Dermis microvascular lymphatic vessel endothelial cell (primary cell): ENCODE measurements at places on chromosomes 4 and X. TPM values are rescaled to one million over a fixed set of nuclear protein-coding genes. Genes with fewer than 3 reads are reported as not detected.

MND1 gene
- total RNA-seq = 0.76 and 2.7 TPM in 2 replicates

SAGE1 gene
- total RNA-seq = not detected in 2 replicates

DRD5 gene
- not detected in 2 replicates for total RNA-seq

FAAH2 gene
- 0.89 and 1.4 TPM in 2 replicates for total RNA-seq

STARD8 gene
- total RNA-seq = 20.0 and 44.5 TPM in 2 replicates

VSIG4 gene
- not detected in 2 replicates for total RNA-seq

DGKK gene
- total RNA-seq = not detected in 2 replicates

DGKQ gene
- 13.2 and 20.9 TPM in 2 replicates for total RNA-seq

DNA sequence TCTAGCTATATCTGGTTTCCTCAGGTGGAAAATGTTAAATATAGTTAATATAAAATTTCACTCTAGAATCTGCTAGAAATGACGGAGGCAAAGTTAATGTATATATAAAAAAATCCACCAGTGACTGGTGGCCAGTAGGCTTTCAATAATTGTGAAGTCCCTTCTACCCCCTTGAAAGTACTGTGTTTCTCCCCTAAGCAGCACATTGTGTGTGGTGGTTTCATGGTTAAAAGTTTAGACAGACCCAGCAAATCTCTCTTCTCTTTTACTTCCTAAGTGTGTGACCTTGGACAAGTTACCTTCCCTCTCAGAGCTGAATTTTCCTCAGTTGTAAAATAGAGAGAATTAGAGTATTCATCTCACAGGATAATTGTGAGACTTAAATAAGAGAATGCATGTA is 600 bp upstream of the HEPH start:
- no peak for DNase-seq

DNA sequence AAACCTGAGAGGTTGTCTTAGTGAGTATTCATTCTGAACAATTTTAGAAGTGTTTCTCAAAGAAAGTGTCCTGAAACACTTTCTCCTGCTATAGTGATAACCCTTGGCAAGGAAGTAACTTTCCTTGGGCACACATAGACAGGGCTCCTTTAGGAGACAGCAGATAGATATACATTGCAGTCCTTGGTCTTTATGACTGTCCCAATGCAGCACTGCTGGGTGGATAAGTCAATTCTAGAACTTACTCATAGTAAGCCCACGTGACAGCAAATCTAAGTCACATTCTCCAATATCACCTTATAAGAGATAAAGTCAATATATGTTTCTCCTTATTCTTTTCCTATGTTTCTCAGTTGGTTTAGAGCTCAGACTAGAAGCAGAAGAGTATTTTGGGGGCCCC is 46.7 kb downstream of the GPRASP3 start:
- no peak for DNase-seq

DNA sequence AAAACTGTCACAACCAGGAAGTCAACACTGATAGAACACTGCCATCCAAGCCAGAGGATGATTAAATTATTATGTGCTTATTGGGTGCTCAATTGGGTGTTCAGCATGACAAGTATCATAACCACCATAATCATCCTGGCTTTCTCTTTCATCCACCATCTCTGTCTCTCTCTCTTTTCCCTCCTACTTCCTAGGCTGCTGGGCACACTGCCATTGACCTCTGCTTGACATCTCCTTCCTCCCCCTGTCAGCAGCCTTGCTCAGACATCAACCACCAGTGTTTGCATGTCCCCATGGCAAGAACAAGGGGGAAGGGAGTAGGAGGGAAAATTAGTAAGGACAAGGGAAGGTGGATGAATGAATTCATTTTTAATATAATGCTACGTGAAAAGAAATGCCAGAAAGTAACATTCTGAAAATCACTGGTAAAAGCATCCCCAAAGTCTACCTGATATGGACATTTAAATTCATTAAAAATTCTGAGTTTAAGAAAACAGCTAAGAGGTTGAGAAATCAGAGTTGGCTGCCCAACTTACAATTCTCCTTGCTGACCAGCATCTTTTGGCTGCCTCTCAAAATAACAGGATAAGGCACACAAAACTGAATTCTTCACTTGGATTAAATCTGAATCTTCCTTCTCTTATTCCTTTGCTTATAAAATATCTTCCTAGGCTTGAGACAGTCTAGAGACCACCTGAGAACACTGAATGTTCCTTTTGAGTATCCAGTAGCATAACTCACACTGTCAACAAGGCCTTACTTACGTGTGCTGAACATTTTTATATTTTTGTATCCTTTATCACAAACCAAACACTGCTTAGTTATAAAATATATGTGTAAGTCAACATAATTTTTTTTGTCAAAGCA is 48.5 kb downstream of the SNCA start:
- peak; percentile 56 for DNase-seq

GRCh38 chr4:87543835-87544461 is 14.8 kb upstream of the SPARCL1 start:
- DNase-seq = no peak

GRCh38 chr4:150415213-150415612 is 166.7 kb upstream of the MAB21L2 start:
- no peak for DNase-seq

DNA sequence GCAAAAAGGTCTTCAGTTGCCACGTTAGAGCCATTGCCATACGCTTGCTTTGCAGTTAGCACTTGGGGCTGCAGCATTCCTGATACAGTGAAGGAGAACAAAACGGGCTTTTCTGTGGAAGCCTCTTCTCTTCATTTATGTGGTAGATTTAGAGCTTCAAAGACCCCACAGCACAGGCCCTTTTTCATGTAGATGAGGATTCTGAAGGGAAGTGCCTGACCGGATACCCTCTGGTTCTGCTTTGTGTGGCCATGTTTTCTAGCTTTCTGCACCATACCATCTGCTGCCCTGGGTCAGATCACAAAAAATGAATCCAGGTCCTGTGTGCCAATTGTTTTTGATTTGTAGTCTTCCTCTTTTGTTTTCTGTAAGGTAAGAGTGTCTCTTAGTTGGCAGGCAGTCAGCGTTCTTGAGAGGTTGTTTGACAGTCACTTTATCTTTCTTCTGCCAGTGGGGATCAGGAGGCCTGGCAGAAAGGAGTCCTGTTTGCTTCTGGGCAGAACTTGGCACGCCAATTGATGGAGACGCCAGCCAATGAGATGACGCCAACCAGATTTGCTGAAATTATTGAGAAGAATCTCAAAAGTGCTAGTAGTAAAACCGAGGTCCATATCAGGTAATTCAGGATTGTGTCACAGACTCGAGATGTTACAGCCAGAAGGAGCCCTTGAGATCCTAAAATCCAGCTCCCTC is 7.7 kb downstream of the LAP3 start:
- no peak for DNase-seq

DNA sequence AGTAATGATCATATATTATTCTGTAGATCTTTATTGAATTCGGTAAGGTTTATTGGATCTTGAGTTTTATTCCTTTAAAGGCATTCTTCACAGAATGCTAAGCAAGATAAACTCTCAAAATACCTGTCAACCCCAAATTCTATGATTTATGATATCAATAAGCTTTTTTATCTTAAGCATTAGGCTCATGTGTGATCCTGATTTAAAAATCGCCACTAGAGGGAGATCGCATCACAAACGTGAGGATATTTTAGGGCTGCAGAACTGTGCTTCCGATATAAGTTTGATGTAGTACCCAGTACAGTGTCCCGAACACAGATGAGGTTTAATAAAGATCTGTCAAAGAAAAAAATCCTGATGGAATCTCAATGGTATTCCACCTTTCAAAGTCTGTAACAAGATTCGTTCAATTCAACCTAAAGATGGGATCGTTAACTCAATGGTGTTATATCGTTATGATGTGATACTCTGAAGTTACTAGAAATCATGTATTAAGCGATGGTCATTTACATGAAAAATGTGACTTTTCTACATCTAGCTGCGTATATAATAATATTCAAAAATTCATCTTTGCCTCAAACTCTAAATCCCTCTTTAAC is 169.0 kb downstream of the CORIN start:
- peak; percentile 38 for DNase-seq

DNA sequence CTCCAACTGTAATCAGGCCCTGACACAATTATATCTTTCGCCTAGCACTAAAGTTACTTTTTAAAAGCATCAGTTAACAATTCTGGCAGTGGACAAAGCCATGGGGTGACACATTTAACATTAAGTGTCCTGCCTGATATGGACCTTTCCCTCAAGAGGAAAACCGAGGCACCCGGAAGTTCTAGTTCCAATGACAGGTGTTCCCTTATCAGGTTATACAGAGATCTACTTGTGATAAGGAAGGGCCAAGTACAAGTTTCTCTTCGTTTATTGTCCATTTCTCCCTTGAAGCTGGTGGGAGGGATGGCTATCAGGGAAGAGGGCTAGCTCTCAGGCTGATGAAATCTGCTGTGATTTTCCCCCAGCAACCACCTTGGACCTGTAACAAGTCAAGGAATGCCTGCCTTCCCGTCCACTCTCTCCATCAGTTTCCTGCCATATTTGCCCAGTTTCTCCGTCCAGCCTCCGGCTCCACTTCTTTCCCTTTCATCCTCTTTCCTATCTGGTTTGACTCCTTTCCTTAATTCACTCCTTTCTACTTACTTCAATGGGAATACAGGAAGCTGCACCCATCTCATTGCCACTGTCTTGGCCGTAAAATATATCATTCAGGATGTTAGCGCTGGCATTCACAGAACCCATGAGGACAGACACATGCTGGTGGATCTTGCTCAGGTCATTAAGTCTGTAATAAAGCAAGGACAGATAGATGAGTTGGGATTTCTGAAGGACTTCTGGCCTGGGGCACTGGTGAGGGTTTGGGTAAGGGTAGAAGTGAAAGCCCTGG is 95.0 kb downstream of the DGKK start:
- no peak for DNase-seq

- no peak for DNase-seq
These were observed 13.3 kb downstream of the CLDN22 start for GRCh38 chr4:183306811-183307210.

- DNase-seq = no peak
These were observed 119.2 kb upstream of the MAB21L2 start for GRCh38 chr4:150462743-150463142.

DNA sequence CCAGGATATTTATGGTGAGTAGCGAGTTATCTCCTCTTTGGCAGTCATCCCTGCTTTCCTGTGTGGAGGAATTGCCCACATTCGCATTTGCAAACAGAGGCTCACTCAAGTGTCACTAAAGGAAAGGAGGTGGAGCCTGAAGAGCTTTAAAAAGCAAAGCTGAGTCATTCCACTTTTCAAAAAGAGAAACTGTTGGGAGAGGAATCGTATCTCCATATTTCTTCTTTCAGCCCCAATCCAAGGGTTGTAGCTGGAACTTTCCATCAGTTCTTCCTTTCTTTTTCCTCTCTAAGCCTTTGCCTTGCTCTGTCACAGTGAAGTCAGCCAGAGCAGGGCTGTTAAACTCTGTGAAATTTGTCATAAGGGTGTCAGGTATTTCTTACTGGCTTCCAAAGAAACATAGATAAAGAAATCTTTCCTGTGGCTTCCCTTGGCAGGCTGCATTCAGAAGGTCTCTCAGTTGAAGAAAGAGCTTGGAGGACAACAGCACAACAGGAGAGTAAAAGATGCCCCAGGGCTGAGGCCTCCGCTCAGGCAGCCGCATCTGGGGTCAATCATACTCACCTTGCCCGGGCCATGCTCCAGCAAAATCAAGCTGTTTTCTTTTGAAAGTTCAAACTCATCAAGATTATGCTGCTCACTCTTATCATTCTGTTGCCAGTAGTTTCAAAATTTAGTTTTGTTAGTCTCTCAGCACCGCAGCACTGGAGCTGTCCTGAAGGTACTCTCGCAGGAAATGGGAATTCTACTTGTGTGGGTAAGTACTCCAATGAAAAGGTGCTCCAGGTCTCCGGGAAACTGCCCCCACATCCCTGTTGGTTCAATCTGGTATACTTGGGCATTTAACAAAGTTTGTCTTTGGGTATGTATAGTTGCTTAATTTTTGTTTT is at the start of gene EGF:
Gene EGF, plus strand, starts transcription at position 178 of the 890 bp plus-strand sequence. Its CDS starts 453 bp downstream, at position 631.
- DNase-seq = peak; percentile 1

- DNase-seq = no peak
These were observed 2618.1 kb downstream of the ARAP2 start for GRCh38 chr4:33626221-33626620.

DNA sequence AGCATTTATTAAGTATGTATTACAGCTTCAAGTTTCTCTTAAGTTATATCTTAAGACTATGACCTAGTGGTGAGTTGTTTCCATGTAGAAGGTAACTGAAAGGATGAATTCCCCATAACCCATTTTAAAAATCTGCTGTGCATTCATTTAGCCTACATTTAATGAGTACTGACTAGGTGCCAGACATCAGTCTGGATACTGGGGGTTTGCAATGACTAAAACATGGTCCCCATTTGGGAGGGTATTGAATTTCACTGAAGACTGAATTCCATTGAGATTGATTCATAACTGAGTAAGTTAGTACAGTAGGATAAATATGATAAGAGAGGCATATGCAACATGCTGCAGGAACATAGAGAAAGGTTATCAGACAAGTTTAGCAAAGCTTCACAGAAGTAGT is 241.5 kb downstream of the FRAS1 start:
- DNase-seq = no peak

- no peak for DNase-seq
These were observed 122.9 kb downstream of the AFAP1 start for GRCh38 chr4:7816771-7817170.

DNA sequence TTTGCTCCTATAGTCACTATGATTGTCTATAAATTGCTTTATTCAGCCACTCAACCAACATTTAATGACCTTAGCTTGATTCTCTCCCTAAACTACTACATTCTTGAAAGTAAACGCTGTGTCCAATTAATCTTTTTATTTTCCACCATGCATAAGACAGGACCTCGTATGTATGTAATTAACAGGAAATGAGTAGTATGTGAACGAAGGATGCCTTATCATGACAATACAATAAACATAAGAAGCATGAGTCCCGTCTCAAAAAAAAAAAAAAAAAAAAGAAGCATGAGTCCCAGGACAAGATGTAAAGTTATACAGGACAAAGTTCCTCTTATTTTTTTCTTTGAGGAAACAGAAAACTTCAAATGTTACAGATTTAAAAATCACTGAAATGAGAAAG is 92.5 kb downstream of the PPP3CA start:
- peak; percentile 17 for DNase-seq

DNA sequence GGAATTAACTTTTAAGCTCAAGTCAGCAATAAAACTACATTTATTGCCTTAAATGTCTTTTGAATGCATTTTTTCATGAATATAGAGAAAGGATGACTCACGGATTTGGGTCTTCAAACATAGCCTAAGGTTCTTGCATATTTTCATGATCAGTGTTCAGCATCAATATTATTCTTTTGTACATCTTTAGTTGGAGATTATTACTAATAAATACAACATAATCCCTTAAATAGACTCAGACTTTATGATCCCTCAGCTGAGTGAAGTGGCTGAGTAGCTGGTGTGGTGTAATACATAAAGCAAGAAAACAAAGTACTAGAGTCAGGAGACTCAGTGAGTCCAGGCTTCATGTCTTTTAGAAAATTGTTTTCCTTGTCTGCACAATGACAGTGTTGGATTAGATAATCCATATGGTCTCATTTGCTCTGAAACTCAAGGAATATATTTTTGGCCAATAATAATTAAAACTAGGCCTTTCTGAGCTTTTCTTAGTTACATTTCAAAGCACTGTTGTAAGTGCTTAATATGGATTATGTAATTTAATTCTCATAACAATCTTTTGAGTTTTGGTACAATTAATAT is 78.3 kb upstream of the UNC5C start:
- DNase-seq = no peak
